ENCODE measurements at places on chromosomes 1 and 21.

DNA sequence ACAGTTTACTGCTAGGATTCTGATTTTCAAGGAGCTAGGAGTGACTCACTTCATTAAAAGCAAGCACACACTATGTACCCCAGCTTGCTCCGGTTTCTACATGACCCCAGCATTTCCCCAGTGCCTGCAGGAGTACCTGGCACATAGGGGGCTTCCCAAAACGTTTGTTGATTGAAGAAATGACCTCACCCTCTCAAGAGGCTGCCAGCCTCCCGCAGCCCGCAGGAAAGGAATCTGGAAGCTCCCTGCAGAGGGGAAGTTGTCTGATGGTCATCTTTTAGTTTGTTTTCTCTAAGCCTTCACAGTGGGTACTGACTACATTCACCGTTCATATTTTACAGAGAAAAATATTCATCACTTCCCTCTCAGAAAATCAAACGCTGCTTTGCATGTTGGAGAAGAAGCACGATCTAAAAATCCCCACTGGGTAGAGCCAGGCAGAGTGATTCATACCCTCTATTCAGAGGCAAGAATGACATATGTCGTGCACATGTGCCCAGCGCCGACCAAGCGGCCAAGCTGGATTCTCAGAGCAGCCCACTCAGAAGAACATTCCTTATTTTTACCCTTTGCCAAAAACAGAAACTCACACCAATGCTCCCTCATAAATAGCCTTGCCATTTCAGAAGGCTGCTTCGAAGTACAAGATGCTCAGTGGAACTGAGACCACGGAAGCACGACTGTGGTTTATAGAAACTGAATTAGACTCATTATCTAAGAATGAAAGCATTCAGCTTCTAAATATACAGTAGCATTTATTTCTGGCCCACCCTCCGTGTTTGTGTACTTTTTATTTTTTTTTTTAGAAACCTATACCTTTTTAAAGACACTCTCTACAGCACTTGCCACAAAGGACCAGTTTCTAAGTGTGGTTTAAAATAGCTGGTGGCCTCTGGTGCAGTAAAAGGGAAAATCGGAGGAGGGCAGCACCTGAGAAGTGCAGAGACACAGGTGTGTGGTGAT lies 143.2 kb downstream of the MIS18A start:
- DNase-seq, result no peak
- no peak overlapping the region for H3K4me3 ChIP-seq
- no peaks in the 10 kb centered on the region for H3K36me3 ChIP-seq
- H3K4me1 ChIP-seq, result no peaks in the 10 kb centered on the region
- peaks cover 20% of the 10 kb centered on the region for H3K27me3 ChIP-seq

DNA sequence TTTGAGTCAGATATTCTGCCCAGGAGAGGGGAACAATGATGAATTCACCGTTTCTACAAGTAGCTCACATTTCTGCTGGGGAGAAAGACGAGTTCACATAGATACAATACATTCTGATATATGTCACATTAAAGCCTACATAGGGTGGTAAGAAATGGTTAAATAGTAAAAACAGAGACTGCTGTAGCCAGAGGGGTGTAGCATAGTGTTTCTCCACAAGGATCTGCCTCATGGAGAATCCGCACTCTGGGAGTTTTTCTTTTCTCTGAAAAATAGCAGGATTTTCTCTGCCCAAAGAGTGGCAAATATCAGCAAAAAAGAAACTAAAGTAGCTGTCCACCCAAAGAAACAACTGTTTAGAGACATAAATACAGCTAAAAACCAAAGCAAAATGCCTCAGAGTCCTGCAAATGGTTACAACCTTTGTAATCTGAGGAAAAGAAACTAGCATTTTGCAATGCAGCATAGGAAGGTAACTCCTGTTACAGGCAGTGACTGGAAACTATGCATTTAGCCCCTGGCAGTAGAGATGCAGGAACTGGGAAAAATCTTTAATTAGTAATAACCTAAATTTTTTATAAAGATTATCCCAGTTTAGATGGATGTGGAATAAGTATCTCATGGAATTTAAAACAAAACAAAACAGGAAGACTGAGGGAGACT lies 1126.7 kb upstream of the ADGRL2 start:
- H3K4me1 ChIP-seq, result no peaks in the 10 kb centered on the region
- no peaks in the 10 kb centered on the region for H3K36me3 ChIP-seq
- H3K4me3 ChIP-seq, result no peak overlapping the region

DNA sequence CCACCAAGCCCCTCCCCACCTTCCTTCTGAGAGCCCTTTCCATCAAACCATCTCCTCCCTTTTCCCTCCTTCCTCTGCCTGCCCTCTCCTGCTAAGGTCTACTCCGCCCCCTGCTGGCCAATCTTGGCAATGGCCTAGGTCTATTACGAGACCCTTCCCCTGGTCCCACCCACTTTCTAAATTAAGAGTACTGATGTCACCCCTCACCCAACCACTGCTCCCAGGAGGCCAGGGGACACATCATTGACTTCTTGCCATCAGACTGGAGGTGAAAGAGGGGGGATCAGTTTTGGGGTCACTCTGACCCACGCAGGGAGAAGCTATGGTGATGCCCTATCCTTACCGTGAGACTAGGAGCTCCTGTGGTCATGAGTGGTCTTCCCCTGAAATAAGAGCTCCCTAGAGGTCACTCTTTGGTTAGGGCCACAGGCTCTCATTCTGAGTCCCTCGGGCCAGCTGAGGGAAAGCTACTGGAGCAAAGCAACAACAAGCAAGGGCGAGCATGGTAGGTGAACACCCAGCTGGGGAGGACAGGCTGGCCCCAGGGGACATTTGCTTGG lies 34.6 kb upstream of the S100A7 start:
- no peak overlapping the region for H3K27ac ChIP-seq
- peaks cover 32% of the 10 kb centered on the region for H3K27me3 ChIP-seq
- H3K4me3 ChIP-seq, result no peak overlapping the region
- H3K4me1 ChIP-seq, result no peaks in the 10 kb centered on the region
- no peaks in the 10 kb centered on the region for H3K36me3 ChIP-seq

- H3K36me3 ChIP-seq, result no peaks in the 10 kb centered on the region
- no peaks in the 10 kb centered on the region for H3K4me1 ChIP-seq
- no peak overlapping the region for H3K27ac ChIP-seq
Observed at GRCh38 chr1:73617145-73617544, 580.8 kb downstream of the LRRIQ3 start.

DNA sequence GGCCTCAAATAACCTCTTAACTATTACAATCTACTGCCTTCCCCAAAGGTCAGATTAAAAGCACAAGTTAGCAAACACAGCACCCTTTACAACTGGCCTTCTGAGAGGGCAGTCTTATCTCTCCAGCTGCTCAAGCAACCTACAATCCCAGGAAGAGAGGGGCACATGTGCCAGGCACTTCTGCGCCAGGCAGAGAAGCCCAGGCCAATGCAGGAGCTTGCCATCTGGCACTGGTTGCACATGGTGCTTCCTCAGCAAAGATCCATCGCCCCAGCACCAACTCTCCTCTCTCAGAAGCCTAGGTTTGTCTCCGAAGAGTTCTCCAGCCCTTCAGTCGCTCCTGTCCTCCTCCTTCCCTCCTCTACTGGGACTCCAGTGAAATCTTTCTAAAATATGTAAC lies 2.5 kb downstream of the STK40 start:
- H3K36me3 ChIP-seq, result no peaks in the 10 kb centered on the region
- no peak overlapping the region for H3K27ac ChIP-seq
- no peaks in the 10 kb centered on the region for H3K27me3 ChIP-seq
- H3K4me3 ChIP-seq, result no peak overlapping the region
- H3K4me1 ChIP-seq, result peaks cover 68% of the 10 kb centered on the region
- no peak for DNase-seq

GRCh38 chr1:169680377-169681019 lies 30.9 kb downstream of the SELL start:
- H3K27ac ChIP-seq, result peak overlapping the region; percentile 19
- H3K4me1 ChIP-seq, result peaks cover 35% of the 10 kb centered on the region
- no peak overlapping the region for H3K4me3 ChIP-seq

GRCh38 chr1:112881742-112882127 lies 74.3 kb downstream of the SLC16A1 start:
- no peaks in the 10 kb centered on the region for H3K4me1 ChIP-seq
- no peak overlapping the region for H3K27ac ChIP-seq
- no peak overlapping the region for H3K4me3 ChIP-seq

DNA sequence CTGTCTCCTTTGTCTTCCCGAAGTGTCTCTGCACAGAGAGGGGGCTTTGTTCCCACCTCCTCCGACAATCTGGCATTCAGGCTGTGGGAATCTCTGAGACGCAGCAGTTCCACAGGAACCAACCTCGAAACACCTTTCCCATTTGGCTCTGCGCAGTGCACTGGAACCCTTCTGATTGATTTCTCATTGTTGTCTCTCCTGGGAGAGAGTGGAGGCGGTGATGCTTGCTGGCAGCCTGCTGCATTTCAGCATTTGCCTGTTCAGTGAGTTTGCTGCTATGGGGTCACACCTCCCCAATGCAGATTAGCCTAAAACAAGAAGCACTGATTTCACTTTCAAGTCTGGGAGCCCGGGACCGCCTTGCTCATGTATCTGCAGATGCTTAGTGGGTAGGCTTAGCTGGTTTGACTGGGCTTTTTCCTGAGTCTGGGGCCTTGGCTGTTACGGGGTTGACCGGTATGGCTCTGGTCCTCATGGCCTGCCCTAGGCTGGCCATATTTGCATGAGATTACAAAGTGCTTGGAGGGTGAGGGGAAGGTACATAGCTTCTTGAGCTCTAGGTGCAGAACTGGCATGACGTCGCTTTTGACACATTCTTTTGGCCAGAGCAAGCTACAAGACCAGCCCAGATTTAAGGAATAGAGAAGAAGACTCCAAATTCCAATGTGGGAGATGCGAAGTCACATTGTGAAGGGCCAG lies 695.3 kb downstream of the PTPRU start:
- no peaks in the 10 kb centered on the region for H3K27me3 ChIP-seq
- H3K4me3 ChIP-seq, result no peak overlapping the region
- H3K36me3 ChIP-seq, result no peaks in the 10 kb centered on the region
- no peak overlapping the region for H3K27ac ChIP-seq
- H3K4me1 ChIP-seq, result no peaks in the 10 kb centered on the region
- no peak for DNase-seq

DNA sequence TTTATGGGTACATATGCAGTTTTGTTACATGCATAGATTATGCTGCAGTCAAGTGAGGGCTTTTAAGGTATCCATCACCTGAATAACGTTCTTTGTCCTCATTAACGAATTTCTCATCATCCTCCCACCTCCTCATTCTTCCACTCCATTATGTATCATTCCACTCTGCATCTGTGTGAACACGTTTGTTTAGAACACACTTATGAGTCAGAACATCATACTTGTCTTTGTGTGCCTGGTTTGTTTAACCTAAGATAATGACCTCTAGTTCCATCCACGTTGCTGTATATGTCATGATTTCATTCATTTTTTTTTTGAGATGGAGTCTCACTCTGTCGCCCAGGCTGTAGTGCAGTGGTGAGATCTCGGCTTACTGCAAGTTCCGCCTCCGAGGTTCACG lies 6.7 kb upstream of the MPC2 start:
- H3K27ac ChIP-seq, result no peak overlapping the region
- no peak overlapping the region for H3K4me3 ChIP-seq
- no peak for DNase-seq
- peaks cover 9% of the 10 kb centered on the region for H3K4me1 ChIP-seq

DNA sequence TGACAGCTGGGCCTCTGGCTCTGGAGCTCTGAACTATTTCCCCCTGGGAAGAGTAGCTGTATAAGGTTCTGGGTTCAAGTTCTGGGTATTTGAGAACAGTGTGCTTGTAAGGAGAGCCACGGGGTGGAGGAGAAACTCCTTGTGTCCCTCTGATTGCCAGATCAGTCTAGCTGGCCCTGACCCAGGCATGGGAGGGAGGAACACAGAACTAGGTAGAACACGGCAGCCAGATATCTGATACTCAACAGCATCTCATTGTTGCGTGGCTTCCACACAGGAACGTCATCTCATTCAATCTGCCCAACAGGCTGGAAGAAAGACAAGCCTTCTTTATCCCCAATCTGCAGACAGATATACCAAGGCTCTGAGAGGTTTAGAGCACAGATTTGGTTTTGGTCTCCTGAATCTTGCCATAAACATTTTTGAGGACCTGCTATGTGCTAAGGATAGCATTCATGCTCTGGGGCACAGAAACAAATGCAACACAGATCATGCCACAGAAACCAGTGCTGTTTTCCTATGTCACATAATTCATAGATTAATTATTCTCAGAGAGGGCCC lies 83.8 kb downstream of the PLXNA2 start:
- H3K27me3 ChIP-seq, result peaks cover 23% of the 10 kb centered on the region
- DNase-seq, result no peak

DNA sequence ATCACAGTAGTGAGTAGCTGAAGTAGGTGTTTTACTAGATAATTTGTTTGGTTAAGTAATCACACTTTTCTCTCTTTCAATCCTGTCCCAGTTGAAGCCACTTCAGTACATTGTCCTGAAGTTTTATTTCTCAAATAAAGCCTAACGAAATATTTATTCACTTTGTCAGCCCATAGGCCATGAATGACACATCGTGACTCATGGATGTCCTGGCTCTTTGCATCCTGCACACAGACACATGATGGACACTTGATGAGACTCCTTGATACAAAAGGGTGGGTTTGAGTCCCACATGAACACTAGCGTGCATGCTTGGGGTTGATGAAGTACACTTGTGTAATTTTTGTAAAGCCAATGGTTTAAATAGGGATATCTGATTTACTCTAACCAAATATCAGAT lies 22.7 kb upstream of the LAMC2 start:
- no peak for DNase-seq
- no peaks in the 10 kb centered on the region for H3K4me1 ChIP-seq
- H3K27ac ChIP-seq, result no peak overlapping the region
- no peak overlapping the region for H3K4me3 ChIP-seq
- H3K27me3 ChIP-seq, result no peaks in the 10 kb centered on the region

DNA sequence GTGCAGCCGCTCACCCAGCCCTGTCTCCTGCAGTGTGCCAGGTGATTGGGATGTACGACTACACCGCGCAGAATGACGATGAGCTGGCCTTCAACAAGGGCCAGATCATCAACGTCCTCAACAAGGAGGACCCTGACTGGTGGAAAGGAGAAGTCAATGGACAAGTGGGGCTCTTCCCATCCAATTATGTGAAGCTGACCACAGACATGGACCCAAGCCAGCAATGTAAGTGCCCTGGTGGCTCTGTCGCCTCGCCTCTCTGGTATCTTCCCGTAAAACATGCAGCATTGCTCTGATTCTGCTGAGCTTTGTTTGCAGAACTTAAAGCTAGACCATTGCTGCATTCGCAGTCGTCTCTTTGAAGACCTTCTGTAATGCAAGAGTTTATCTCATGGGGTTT lies 79.2 kb downstream of the ATP5PO start:
- no peaks in the 10 kb centered on the region for H3K36me3 ChIP-seq
- no peak overlapping the region for H3K4me3 ChIP-seq
- DNase-seq, result no peak
- H3K4me1 ChIP-seq, result no peaks in the 10 kb centered on the region
- H3K27ac ChIP-seq, result no peak overlapping the region

Measured in T-cell (primary cell).